ENCODE measurements at places on chromosomes 4 and X.

- no peak for DNase-seq
These were observed 1037.0 kb upstream of the SLIT2 start for GRCh38 chr4:19214591-19215186.

DNA sequence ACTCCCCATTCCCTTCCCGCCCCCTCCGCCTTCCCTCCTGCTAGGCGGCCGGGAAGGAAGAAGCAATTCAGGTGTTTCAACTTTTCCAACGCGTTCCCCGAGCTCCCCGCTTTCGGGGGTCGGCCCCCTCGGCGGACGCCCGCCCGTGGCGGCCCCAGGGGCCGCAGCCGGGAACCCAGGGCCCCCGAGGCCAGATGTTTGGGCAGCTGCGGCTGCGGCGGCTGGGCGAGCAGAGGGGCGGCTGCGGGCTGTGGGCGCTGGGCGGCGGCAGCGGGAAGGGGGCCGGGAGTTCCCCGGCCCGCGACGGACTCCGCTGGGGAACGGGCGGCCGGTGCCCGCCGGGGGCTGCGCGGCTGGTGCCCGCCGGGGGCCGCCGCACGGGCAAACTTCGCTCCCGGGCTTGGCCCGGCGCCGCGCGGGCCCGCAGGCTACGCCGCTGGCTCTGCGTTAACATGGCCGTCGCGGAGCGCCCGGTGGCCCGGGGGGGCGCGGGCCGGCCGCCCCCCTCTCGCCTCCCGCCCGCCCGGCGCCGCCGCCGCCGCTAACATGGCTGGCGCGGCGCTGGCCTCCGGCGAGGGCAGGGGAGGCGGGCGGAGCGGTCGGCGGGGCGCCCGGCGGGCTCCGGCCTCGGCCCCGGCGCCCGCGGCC is 510 bp downstream of the HMGB3 start:
- peak; percentile 58 for DNase-seq

GRCh38 chrX:31653422-31653821 is 581.6 kb upstream of the FTHL17 start:
- no peak for DNase-seq

GRCh38 chr4:156190615-156191014 is 236.9 kb upstream of the CTSO start:
- DNase-seq: no peak

DNA sequence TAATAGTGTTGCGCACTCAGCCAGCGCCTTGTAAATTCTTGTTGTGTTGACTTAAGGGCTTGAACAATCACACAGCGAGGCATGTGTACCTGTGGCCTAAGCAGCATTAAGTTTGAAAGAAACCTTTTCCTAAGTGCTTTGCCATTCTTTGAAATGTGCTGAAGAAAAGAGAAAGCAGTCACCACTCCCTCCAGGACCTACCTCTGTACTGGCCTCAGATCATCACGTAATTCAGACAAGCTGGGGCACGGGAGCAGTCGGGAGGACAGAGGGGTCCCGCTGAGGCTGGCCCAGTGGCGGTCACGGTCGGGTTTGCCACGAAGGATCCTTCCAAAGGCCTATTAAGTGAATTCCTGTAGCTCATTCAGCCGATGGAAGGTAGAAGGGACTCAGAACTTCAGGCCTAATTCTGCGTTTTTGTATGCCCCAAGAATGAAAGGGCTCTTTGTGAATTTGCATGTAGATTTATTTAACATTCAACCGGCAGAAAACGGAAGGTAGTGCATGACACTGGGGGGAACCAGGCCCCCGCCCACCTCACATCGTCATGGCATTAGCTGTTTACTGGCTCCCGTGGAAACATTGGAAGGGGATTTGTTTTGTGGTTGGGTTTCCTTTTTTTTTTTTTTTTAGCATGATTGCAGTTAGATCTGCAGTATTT is 106.3 kb downstream of the TRAPPC11 start:
- no peak for DNase-seq

Measured in D341Med (cell line).